ENCODE measurements at places on chromosomes 3 and 15.

GRCh38 chr3:47984075-47984728, 32.0 kb downstream of the MAP4 start:
- DNase-seq = no peak

DNA sequence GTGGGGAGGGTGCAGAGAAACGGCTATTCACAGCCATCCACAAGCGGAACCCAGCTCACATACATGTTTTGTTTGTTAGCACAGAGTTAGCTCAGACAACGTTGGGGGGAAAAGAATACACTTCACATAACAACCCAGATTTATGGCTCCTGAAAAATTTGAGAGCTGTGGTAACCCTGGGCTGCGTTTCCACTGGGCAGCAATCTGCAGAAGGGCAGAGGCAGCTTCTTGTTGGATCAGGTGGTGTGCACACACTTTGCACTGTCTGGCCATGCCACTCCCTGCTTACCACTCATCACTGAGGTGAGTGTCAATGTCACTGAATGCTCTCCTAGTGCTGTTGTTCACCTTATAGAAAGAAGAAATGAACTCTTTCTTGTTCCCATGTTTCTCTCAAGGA, 299.8 kb upstream of the SOX14 start:
- DNase-seq = no peak

GRCh38 chr15:40110866-40111550, 2.3 kb upstream of the BMF start:
- DNase-seq = no peak

DNA sequence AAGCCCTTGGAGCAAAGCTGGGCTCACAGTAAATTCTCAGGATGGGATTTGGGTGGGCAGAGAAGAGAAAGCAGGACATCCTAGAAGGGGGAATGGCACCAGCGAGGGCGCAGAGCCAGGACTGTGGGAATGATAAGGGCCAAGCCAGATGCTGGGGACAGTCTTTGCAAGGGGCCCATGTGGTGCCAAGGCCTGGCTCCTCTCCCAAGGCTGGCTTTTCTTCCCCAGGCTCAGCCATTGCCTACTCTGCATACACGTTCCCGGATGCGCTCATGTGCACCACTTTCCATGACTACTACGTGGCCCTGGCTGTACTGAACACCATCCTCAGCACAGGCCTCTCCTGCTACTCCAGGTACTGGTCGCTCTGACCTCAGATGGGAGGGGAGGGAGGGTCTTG, 24.7 kb upstream of the KIF23 start:
- no peak for DNase-seq

- no peak for DNase-seq
Observed at GRCh38 chr3:115084686-115085085, 62.4 kb downstream of the ZBTB20 start.

DNA sequence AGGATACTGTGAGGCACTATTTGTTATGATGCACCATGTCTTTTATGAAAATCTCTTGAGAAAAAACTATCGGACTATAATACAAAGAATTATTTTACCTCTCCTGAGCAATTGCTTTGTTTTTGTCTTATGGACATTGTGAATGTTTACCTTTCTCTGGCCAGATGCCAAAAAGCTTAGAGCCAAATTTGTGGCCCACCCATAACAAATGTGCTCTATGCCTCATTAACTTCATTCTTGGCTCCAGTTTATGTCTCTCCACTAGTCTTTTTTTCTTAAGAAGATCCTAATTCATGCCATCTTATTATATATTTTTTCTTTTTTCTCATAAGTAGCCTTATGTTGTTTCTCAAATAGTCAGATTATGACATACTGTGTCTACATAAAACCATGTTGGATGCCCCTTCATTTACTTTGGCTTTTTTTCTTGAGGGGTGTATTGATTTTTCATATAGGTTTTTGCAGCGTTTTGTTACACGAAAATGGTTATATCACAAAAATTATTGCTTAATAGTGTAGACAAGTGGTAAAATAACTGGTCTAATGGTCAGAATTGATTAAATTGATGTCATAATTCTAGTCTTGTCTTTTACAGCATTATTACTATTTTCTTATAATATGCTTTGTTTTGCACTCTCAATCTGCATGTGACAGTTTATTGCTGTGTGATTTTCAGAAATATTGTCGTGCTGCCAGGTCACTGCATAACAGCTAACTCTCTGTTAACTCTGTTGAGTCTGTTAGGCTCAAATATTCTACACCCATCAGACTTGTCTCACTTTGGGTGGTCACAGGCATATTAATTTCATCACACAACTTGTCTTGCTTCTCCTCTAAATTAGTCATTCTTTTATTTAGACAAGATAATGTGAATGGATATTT, 18.2 kb downstream of the SENP8 start:
- no peak for DNase-seq

- DNase-seq = no peak
Observed at GRCh38 chr3:88742106-88742505, 365.3 kb upstream of the EPHA3 start.

DNA sequence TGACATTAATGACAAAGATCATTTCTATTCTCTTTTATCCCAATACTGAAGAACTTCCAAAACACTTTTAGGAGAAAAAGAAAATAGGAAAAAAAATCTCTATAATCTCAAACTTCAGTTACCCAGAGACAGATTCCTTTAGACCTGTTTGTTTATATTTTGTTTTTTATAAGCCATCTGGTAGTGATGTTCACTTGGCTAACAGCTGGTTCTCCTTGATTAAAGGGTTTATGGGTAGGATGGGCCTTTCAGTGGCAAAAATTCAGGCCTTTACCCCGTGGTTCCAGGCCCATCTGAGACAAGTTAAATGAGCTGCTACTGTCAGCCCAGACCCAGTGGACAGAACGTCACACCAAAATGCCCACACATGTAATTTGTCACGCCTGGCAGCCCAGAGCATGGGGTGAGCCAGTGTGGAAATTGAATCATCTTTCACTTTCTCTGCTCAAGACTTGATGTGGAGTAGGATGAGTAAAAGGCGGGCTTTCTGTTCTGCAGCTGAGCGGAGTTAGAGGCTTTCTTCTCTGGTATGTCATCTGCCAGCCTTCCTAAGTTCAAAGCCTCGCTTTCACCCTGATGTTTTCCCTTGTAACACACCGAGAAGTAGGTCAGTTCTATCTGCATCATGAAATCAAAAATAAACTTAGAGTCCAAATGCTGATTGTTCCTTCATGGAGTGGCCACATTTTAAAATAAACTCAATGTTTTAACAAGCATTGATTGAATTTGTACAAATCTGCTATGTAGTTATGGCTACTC, 62.5 kb upstream of the SKOR1 start:
- DNase-seq = no peak
